ENCODE measurements at places on chromosomes 12 and 14.

DNA sequence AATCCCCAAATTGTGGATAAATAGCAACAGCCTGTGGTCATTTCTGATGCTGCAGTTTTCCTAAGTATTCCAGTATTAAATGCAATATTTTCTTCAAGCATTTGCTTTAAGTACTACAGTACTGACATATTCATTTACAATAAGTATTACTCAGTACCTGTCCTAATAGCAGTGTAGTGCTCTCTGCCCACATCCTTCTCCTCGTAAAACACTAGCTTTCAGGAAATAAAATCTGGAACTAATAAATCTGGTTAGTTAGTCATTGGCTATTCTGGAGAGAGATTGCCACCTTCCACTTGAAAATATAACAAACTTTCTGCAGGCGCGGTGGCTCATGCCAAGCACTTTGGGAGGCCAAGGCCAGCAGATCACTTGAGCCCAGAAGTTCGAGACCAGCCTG lies 441.5 kb downstream of the PRKD1 start:
- no peak for DNase-seq

- peak; percentile 48 for DNase-seq
Measured at GRCh38 chr12:56488041-56488955, at the start of gene GLS2. Gene GLS2 (minus strand): TSS chr12:56488161. CDS start chr12:56488118, 43 bp downstream.

GRCh38 chr14:90294872-90295271 lies 36.9 kb downstream of the NRDE2 start:
- no peak for DNase-seq

DNA sequence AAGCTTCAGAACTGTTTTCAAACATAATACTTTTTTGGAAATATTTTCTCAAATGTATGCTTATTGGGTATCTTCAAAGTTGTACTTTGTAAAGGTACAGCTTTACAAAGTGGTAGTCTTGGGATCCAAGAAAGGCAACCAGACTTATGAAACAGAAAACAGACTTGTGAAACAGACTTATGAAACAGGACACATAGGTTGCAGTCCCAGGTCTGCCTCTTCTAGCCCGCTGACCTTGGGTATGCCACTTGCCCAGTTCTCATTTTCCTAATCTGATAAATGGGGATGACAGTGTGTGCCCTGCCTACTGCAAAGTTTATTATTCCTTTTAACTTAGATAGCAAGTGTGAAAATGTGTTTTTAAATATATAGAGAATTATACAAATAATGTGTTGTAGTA lies 114.3 kb downstream of the KICS2 start:
- DNase-seq: no peak

GRCh38 chr14:75456997-75457335 lies 29.1 kb downstream of the JDP2 start:
- DNase-seq: no peak

DNA sequence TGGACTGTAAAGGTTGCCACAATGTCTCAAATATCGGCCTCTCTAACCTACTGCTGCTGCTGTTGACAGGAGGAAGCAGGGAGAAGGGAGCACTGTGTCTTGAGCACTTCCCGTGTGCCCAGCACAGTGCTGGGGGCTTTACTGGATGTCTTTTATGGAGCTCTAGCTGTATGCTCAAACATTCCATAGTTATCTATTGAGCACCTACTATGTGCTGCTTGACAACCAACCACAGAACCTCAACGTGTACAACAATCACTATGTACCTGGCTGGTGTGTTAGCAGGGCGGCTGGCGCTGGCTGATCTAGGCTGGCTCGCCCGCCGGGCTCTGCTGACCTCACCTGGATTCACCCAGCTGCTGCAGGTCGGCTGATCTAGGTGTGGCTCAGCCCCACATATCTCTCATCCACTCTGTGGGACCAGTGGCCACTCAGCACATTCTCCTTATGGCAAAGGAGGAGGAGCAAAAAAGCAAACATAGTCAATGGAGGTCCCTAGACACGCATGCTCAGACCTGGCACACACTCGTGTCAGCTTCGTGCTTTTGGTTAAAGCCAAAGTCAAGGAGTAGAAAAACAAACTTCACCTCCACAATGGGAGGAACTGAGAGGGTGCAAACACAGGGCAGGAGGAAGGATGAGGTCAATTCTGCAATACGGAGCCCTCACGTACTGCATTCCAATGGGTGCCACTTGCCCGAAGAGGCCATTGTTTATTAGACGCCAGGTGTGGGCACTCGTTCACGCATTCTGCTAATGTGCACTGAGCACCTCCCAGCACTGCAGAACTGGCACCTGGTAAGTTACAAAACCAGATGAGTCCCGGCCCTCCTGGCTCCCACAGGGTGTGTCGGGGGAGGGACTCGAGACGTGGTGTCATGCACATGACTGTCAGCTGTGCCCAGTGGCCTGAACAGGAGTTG lies 147.2 kb downstream of the SCARB1 start:
- peak; percentile 46 for DNase-seq

DNA sequence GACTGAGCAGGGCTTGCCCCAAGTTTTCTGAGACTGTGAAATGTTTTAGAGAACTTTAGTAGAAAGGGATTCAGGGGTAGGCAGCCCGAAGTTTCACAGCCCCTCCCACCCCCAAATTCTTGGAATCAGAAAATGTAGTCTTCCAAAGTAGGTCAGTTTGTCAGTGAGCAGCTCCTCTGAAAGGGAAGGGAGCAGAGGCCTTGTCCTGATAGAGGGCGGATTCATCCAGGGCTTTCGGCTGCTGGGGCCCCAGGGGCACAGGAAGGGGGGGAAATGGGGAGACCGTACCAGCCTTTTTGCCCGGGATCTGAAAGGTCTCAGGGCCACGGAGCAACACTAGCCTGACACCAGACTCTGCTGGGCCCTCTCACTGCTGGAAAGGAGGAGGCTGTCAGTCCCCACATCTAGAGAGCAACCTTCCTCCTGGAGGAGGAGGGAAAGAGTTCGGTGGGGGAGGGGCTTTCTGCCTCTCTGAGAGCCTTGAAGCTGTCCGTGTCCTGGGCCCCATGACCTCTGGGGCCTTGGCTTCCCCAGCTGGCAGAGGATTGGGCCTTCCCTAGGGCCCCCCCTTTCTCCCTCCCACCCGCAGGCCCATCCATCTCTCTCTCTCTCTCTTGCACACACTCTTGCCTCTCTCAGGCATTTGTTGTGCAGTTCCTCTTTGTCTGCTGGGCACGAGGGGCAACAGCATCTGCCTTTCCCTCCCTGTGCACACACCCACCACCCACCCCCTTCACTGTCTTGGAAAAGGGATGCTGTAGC lies at the start of gene IKZF4:
Gene IKZF4 (plus strand): TSS at position 621 of the 762 bp plus-strand sequence. CDS start 451 bp downstream, outside the sequence.
- no peak for DNase-seq

- DNase-seq: no peak
Measured at GRCh38 chr12:11805680-11806079, 156.2 kb downstream of the ETV6 start.

- DNase-seq: no peak
Measured at GRCh38 chr12:47054659-47055058, 24.8 kb upstream of the PCED1B start.

GRCh38 chr12:113299619-113300237 lies 35.2 kb downstream of the SLC8B1 start:
- DNase-seq: no peak

DNA sequence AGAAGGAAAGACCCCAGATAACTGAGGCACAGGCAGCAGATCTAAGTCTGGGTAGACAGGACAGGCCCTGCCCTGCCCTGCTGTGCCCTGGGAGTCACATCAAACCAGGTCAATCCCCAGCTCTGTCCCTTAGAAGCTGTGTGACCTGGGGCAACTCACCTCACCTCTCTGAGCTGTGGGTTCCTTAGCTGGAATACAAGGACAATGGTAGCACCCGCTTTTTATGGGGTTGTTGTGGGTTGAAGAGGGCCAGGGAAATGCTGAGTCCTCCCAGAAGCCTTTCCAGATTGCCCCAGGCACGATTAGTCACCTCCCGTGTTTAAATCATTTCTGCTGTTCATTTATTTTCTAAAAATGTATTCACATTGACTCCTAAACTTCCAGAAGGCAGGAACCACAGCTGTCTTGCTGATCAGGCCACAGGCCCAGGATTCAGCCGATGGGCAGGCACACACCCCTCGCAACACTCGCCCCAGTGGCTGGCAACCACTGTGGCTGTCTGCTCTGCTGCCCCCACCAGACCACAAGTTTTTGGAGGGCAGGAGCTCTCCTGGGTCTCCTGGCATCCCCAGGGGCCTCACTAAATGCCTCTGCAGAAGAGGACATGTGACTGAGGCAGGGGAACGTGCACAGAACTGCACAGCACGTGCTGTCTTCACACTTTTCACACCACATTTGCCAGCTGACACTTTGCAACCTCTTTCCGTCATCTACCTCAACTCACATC lies 3.0 kb downstream of the SELPLG start:
- DNase-seq: no peak

DNA sequence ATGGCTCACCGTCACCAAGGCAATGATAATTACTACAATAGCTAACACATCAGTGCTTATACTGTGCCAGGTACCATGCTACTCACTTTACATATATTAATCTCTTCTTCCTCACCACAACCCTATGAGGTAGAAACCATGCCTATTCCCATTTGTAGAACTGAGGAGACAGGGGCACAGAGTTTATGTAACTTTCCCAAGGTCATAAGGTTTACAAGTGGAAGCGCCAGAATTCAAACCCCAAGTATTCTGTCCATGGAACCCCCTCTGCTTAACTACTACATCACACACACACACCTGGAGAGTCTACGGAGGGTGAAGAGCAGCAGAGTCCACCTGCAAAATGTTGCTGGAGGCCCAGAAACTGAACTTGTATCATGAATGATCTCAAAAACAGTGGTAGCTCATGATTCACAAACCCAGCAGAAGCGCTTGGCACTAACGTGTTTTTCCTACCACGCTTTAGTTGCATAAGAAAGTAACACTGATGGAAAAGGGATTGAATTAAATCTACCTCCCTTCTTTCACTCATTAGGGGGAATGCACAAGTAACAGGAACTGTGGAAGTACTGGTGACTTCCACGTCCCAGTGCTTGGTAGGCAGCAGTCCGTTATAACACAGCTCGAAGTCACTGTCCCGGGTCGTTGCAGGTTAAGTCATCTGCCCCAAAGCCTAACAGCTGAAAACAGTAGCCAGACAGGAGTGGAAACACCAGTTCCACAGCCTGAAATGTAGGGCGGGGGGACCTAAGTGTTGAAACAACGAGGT lies 2.0 kb downstream of the ITPR2 start:
- no peak for DNase-seq

DNA sequence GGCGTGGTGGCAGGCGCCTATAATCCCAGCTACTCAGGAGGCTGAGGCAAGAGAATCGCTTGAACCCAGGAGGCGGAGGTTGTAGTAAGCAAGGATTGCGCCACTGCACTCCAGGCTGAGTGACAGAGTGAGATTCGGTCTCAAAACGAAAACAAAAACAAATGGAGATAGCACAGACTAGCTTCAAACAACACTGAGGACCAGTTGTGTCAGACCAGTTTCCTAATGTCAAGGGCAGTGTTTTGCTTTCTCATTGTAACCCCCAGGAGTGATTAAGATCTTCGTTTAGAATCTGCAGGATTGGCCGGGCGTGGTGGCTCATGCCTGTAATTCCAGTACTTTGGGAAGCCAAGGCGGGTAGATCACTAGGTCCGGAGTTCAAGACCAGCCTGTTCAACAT lies 18.5 kb downstream of the RPGRIP1 start:
- no peak for DNase-seq

- DNase-seq: no peak
Measured at GRCh38 chr14:52222901-52223300, 44.6 kb upstream of the PTGDR start.

DNA sequence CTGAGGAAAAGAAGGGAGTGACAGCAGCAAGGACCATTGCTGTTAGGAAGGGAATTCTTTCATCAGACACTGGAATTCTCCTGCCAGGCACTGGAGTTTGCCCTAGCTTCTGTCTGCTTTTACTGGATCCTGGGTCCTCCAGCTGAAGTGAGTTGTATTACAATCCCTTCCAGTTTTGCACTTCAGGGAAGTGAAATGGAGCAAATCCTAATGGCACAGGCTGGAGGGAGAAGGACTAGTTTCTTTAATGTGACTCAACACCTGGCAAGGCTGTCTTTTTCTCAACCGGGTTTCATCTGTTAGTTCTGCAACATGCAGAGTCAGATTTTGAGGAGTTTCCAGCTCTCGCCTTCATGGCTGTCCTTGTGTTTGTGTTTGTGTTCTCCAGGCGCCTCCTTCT lies 45.8 kb downstream of the ETV6 start:
- no peak for DNase-seq

DNA sequence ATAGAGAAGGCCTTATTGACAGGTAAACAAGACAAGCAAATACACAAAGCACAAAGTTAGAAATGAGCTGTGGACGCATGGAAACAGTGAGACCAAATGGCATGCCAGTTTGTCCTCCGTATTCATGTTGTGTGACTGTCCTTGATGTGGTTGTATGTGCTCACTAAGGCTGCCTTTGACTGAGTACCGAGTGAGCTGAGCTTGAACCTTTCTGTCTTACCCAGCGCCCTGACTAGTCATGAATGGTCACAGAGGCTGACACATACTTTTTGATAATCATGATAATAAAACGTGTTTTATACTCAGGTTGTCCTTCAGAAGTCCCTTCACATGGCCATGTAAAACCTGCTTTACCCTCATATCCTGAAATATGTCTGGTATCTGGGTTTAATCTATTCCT lies 553 bp upstream of the CATSPERB start:
- DNase-seq: no peak

DNA sequence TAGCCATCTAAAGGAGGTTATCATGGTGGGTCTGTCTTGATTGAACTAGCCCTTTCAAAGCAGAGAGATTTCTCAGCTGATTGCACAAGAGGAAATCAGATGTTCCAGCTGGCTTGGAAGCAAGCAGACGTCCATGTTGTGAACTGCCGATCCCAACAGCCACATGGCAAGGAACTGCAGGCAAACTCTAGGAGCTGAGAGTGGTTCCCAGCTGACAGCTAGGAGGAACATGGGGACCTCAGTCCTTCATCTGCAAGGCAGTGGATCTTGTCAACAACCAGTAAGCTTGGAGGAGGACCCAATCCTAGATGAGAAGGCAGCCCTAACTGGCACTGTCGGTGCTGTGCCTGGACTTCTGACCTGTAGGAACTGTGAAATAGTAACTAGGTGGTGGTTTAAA lies 7.7 kb downstream of the ACVR1B start:
- no peak for DNase-seq

DNA sequence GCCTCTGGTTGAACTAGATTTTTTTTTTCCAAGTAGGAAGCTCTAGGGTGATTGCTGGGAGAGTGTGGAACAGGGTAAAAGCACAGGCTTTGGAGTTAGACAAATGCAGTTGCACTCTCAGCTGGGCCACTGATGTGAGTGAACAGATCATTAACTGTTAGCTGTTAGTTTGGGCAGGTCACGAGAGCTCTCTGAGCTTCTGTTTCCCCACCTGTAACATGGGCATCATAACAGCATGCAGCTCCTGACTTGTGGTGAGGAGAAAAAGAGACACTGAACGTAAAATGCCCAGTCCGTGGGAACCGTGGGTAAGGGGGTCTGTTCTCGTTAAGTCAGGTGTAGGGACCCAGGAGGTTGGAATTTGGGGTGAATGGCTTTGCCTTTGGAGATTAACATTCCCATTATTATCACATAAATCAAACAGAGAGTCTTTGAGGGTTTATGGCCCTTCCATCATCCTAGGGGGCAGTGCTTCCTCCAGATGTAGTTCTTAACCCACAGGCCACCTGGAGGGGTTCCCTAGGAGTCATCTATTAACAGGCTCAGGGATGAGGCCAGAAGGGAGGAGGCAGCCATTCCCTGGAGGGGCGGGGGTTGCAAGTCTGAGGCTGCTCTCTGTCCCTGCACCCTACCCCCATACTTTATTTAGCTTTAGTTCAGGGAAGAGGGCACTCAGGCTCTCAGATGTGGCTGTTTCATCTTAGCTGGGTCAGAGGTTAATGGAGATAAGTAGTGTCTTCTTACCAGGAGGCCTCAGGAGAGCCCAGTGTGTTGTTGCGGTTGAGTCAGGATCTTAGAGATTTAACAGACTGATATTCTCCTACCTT lies 135.2 kb downstream of the DACT1 start:
- no peak for DNase-seq

GRCh38 chr14:105146976-105147635 lies 21.5 kb downstream of the JAG2 start:
- DNase-seq: no peak

All from NCI-H1105 (cell line).